Astrocyte (in vitro differentiated cells and primary cell): ENCODE measurements at places on chromosomes 2 and 18. TPM values are rescaled to one million over a fixed set of nuclear protein-coding genes. Genes with fewer than 3 reads are reported as not detected.

DNA sequence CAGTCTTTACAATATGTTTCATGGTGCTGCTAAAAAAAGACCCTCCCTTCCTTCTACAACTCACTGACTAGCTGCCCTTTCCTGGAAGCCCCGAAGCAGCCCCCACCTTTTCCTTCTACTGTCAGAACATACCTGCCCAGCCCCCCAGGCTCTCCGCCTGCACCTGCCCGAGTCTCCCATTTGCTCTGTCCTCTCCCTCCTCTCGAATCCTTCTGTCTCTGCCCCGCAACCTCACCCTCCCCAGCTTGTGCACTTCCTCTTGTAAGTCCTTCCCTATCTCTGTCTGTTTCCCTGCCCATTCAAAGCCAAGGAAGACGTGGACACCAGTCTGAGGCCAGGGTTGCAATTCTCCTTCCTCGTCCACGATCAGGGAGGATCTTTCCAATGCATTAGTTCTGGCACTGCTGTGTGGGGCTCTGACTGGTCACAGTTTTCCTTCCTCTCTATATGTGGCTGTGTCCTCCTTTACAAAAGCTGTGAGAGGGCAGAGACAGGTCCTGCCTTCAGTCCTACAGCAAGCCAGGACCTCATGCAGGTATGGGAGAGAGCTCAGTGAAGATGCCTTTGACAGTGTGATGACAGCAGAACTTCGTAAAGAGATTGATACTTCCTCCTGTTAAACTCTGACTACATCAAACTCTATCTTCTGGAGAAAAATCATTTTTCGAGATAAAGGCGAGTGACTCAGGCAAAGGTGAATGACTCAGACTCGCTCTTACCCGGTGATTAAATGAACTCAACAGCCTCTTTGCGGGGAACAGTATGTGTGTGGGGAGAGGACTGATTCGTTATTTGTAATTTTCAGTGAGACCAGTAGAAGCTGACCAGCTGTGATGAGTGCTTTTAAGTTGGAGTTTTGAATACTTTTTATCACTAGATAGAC is 14.2 kb downstream of the TNFRSF11A start:
- peak; percentile 87 for DNase-seq

GRCh38 chr2:8125741-8126711 is 555.8 kb upstream of the ID2 start:
- DNase-seq, result no peak

- DNase-seq, result no peak
These were observed 23.6 kb upstream of the GMCL1 start for GRCh38 chr2:69805887-69806286.

DNA sequence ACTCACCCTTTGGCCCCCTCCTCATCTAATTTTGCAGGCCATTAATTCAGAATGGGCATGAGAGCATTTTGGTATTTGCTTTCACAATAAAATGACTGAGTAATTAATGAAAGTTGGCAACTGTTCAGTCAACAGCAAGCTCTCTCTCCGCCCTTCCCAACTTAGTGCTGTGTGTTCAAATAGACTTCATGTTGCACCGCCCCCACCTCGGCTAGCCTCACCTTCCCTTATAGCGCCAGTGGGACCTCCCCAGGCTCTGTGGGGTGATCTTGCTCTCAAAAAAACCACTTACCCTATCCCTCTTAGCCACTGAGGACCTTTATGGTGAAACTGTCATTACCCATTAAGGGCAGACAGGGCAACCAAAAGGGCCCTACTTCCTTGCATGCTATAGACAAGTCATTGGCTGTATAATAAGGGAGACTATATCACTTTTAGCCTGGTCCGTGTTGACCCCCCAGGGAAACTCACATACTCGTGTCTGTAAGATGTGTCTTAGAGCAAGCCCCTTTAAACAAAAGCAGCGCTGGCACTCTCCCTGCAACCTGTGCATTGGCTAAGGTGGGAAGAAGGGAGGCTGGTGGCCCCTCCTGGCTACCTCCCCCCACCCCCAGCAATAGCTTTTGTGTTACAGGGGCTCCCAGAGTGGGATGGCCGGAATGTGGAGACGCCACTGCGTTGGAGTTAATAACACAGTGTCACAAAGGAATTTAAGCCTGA is 15.2 kb downstream of the EN1 start:
- no peak for DNase-seq

GRCh38 chr2:104584393-104584792 is 269.5 kb upstream of the POU3F3 start:
- no peak for DNase-seq

Gene ANKRD12
- total RNA-seq, result 24.4 and 28.1 TPM in 2 replicates

DNA sequence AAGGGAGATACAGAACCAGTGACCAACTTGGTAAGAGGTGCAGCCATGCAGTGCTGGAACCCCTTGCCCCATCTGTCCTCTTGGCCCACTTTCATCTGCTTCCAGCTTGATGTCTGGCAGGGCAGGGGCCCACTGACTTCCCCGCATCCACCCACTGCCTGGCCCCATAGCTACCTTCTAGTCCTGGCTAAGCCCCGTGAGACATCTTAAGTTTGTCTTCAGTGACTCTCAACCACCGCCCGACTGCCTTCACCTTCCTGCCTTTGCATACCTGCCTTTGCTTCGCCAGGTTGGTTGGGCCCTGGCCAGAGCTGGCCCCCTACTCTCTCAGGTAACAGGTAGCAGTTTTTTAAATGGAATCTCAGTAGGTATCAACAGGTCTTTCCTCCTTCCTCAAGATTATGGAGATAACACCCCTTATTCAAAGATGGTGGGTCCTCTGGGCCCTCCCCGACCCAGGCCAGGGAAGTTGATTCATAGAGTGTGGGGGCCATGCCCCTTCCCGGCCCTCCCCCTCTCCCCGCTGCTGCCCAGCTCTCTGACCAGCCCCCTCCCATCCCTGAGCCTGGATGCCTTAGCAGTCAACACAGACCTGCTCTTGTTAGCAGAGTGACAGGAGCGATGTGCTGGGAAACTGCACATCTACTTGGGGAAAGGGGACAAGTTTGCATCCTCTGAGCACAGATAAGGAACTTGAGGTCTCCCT is 2.8 kb downstream of the ARID5A start:
- DNase-seq, result no peak

- peak; percentile 22 for DNase-seq
These were observed 124.7 kb downstream of the MREG start for GRCh38 chr2:215888680-215889079.

DNA sequence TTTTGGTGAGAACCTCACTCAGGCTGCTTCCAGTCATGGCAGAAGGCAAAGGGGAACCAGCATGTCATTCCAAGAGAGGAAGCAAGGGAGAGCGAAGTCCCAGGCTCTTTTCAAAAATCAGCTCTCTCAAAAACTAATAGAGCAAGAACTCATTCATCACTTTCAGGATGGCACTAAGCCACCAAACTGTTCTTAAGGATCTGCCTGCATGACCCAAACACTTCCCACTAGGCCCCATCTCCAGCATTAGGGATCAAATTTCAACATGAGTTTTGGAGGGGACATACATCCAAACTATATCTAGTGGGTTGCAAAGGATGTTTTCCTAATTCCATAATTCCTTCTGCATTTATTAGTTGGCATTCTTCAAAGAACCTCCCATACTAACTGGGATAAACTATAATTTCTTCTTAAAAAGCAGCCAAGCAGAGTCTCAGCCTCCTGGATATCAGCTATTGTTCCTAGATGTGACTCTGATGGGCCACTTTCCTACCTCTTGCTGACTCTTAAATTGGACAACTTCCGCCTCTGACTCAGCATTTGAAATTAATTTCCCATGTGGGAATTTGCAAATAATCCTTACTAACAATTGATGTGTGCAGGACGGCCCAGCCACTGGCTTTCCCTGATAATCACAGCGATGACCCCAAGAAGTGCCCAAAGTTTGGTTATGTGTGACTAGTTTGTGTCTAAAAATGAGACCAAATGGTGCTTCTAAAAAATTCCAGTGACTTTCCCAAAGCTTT is 5.5 kb upstream of the REV1 start:
- DNase-seq, result no peak

DNA sequence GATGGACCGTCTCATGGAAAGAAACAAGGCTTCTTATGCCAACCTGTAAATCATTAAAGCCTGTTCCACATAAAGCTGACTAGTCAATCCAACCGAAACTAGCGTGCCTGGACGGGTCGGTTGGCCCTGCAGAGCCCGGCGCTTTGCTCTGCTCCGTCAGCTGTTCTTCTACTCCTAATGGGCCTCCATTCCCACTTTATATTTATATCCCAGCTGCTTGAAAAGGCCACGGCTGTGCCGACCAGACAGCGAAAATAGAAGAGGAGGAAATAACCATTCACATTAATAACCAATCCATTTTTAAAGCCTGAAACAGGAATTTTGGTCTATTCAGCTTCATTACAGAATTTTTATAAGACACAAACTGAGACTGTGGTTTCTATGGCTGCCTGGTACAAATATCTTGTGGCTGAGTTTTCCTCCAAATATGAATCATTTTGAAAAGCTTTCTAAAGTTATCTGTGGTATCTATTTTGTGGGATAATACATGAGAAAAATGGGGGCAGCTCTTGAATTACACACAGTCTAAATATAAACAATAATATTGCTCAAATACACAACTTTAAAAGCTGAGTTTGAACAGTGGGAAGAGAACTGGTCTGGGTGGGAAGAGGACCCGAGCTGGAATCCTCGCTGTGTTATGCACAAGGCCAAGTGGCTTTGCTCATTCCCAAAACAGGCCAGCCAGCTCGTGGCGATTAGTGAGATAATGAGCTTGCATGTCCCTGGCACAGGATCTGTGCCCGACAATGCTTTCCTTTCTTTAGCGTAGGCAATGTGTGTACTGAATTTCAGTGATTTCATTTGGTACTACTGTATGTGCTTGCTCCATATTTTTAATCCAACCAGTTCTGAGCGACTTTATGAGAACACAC is 10.5 kb upstream of the FAM124B start:
- peak; percentile 77 for DNase-seq

DNA sequence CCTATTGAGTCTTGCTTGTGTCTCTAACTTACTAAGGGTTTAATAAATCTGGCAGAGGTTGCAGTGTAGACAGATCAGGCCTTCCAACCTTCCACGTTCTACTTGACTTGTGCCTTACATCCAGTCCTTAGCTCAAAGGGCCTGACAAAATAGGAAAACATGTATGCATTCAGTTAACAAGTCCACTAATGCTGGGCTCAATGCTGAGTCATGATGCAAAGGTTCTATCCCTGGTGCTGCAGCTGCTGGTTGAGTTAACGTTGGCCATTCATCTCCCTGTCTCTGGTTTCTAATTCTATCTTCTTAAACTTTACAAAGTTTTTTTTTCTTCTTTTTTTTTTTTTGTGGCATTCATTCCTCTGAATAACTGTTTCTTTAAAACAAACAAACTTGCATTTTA is 46.3 kb upstream of the ITGB6 start:
- peak; percentile 59 for DNase-seq

DNA sequence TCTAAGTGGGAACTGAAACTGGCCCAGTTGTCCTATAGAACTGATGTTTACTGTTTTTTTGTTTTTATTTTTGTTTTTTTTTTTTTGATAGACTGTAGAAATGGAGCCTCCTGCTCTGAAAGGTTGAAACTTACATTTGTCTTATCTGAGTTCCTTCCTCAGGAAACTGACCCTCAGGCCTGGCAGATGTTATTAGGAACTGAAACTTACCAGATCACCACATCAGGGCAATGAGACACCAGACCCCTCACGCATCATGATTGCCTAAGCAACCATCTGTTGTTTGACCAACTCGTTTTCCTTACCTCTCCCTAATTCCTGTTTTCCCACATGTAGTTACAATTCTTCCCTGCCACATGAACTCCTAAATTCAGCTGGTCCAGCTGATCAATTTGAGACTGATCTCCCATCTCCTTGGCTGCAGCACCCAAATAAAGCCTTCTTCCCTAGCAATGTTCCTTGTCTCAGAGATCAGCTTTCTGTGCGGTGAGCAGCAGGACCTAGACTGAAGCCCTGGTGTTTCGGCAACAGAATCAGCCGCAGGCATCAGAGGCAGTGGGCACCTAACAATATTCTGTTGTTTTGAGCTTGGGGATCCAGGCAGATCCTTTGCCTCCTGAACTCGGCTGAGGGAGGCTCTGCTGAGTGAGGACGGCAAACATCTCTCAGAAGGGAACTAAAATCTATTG is 96.8 kb downstream of the MSH2 start:
- no peak for DNase-seq

Gene ASB18
- total RNA-seq, result not detected in 2 replicates

Gene SP140
- 14.1 and 18.5 TPM in 2 replicates for total RNA-seq

DNA sequence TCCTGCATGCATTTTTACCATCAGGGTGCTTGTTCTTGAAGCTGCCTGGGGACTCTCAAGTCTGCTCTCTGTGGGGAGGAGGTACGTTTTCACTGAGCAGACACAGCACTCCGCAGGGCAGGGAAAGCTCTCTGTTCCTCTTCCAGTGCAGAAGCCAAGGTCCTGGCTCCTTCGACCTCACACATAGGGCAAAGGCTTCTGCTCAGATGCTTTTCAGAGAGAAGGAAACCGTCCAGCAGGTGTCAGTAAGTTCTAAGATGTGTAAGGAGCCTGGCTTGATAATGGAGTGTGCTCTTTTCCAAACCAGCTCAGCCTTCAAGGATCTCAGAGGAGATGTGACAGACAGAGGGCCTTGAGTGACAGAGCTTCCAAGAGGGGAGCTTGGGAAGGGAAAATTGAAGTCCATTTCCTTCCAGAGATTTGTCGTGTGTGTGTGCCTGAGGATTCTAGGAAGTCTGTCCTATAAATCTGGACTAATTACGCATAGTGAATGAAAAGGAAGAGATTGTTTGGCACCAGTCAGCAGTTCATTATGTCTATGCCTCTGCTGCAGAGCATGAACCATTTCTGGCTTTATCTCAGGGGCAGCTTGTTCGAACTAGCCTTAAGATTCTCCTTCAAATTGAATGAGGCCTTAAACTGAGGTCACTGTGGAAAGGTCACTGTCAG is 67.3 kb upstream of the UPP2 start:
- peak; percentile 30 for DNase-seq

GRCh38 chr2:84873350-84873749 is 7.5 kb downstream of the TRABD2A start:
- DNase-seq, result no peak

- DNase-seq, result peak; percentile 65
These were observed 457.9 kb downstream of the PIK3C3 start for GRCh38 chr18:42412896-42413295.

- DNase-seq, result no peak
These were observed 12.6 kb downstream of the NDUFAF7 start for GRCh38 chr2:37244017-37244416.

- peak; percentile 80 for DNase-seq
These were observed 298.2 kb upstream of the COL3A1 start for GRCh38 chr2:188676010-188676400.

GRCh38 chr2:102059151-102059550 is 67.4 kb downstream of the IL1R2 start:
- no peak for DNase-seq

DNA sequence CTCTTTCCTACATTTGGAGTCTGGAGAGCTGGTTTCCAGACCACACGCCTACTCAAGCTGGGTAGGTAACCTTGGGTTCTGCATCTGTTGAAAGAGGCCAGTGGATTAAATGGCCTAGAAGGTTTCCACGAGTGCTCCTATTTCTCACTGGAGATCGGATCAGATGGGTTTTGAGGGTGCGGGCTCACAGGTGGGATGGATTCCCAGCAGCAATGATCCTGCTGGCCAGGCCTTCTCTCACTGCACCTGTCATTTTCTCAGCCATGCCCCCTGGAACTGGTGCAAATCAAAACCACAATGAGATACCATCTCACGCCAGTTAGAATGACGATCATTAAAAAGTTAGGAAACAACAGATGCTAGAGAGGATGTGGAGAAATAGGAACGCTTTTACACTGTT is 747.5 kb upstream of the RAB6C start:
- DNase-seq, result no peak

Gene D2HGDH
- 10.0 and 11.5 TPM in 2 replicates for total RNA-seq

GRCh38 chr2:11364565-11364887 is 20.1 kb upstream of the ROCK2 start:
- DNase-seq, result no peak

Gene GPR39
- 4.0 and 4.4 TPM in 2 replicates for total RNA-seq
